ENCODE measurements at places on chromosomes 5 and 9.

GRCh38 chr9:99035313-99035712, 69.6 kb upstream of the TGFBR1 start:
- DNase-seq = no peak

GRCh38 chr9:97441729-97442128, 29.8 kb downstream of the TDRD7 start:
- DNase-seq = no peak

DNA sequence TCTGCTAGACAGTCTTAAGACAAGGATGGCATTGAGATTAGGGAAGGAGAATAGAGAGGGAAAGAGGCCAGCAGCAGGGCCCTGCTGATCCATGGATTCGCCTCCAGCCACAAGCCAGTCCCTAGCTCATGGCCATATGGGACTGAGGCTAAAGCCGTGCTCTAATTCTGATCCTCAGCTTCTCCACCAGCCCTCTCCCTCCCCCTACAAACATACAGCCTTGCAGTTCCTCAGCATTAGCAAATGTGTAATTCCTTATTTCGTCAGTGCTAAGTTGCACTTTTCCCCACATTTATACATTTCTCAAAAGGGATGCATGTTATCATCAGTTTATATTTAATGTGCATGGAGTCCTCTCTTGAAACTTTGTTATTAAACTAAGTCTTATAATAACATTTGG, 34.8 kb downstream of the ZNF462 start:
- no peak for DNase-seq

DNA sequence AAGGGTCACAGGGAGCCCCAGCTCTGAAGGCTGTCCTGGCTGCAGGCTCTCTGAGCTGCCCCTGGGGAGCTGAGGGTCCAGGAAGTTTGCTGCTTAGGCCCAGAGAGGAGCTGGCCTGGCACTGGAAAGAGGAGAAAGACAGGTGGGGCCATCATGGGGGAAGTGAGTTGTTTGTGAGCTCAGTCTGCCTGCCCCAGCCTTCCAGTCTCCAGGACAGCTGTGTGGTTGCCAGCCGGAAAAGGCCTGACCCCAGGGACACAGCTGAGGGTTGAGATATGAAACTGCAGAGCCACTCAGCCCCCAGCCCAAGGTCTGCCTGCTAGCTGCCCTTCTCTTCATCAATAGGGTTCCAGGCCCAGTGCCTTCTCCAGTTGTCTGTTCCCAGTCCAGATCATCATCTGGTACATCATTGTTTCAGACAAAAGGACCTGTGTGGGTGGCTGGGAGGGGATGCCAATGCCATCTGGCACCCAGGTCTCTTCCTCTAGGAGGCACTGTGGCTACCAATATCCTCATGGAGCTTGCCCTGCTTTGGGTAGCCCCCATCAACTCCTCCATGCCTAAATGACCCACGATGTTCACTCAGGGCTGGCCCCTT, 4.3 kb upstream of the DDX41 start:
- no peak for DNase-seq

GRCh38 chr9:124349267-124349666, 66.0 kb downstream of the PSMB7 start:
- DNase-seq = no peak

GRCh38 chr5:96616801-96617200, 45.4 kb upstream of the CAST start:
- DNase-seq = no peak

DNA sequence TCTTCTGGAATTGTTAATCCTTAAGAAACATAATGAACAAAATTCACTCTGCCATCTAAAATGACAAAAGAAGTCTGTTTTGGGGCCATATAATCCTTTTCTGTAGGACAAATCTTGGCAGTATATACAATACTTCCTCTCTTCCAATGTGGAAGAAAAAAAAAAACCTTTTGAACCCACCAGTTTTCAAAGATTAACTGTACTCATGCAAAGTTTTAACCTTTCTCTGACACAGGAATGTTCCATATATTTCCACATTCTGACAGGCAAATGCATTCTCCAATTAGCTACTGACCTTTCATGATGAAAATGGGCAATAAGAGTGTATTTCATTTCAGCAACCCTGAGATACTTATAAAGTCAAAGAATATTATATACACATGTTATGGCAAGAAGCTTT, 65.4 kb downstream of the RNF130 start:
- no peak for DNase-seq

- DNase-seq = no peak
These were observed 30.9 kb upstream of the CEP72 start for GRCh38 chr5:581266-581665.

GRCh38 chr5:140207250-140207964, 32.4 kb downstream of the CYSTM1 start:
- no peak for DNase-seq

GRCh38 chr5:34833976-34834793, 4.8 kb upstream of the TTC23L start:
- no peak for DNase-seq

GRCh38 chr5:34655354-34655991, 655 bp upstream of the RAI14 start:
- DNase-seq = no peak

DNA sequence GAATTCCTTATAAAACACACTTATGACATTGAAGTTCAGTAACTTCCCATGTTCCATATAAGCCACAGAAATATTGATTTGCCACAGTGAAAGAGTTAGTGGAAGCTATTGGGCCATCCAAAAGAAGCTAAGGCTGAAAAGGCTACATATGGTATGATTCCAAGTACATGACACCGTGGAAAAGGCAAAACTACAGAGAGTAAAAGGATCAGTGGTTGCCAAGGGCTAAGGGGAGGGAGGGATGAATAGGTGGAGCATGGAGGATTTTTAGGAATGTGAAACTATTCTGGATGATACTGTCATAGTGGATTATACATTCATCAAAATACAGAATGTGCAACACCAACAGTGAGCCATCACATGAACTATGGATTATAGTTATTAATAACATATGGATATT, 109.7 kb downstream of the F2RL2 start:
- no peak for DNase-seq

DNA sequence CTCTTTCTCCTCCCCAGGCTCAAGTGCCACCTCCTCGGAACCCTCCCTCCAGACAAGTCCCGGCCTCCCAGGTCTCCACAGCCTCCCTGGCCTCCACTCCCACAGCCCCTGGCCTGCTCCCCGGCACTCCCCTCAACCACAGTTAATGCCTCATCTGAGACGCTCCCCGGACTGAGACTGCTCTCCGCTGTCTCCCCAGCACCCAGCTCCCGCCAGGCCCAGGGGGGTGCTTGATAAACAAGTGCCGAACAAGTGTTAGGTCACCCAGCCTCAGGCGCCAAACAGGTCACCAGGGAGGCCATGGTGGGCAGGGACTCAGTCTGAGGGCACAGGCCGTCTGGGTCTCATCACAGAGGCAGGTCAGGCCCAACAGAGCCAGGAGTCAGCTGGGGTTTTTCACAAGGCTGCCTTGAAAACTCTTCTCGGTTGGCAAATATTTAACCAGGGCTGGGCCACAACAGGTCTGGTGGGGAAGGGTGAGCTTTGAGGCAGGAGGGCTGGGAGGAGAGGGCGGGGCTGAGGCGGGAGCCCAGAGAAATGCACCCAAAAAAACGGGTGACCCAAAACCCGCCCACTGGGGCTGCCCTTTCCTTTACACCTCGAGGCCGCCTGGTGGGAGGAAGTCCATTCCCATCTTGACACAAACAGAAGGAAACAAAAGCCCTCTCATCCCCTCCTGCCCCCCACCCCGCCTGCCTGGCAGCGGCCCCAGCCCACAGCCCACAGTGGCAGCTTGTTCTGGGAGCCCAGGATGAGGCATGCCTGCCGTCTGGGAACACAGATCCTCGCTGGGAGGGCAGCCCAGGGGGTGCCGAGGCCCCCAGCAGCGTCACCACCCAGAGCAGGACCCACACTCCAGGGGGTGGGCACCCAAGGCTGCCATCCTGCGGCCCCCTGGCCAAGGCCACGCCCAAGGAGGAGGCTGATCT, 66.6 kb upstream of the STXBP1 start:
- DNase-seq = no peak

DNA sequence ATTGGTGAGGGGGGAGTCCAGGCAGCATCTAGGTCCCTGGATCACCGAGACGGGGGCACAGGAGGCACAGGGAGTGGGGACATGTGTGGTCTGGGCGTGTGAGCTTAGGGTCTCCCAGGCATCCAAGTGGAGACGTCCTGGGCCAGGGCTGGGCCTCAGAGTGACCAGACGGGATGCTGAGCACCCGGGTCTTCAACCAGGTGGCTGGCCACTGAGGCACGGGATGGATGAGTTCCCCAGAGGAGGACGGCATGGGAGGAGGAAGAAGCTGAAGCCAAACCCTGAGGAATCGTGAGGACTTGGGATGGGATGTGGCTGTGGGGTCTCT, 88.0 kb downstream of the LMX1B start:
- no peak for DNase-seq

- no peak for DNase-seq
These were observed 248.1 kb upstream of the TAS2R1 start for GRCh38 chr5:9878206-9878605.

- no peak for DNase-seq
These were observed 100.3 kb downstream of the SYK start for GRCh38 chr9:90901933-90902332.

Measured in omental fat pad (tissue), 4 donors.